NCI-H2081 (cell line): ENCODE measurements at places on chromosomes 11 and 22.

- DNase-seq = no peak
Observed at GRCh38 chr11:22344081-22344480, 5.9 kb downstream of the SLC17A6 start.

DNA sequence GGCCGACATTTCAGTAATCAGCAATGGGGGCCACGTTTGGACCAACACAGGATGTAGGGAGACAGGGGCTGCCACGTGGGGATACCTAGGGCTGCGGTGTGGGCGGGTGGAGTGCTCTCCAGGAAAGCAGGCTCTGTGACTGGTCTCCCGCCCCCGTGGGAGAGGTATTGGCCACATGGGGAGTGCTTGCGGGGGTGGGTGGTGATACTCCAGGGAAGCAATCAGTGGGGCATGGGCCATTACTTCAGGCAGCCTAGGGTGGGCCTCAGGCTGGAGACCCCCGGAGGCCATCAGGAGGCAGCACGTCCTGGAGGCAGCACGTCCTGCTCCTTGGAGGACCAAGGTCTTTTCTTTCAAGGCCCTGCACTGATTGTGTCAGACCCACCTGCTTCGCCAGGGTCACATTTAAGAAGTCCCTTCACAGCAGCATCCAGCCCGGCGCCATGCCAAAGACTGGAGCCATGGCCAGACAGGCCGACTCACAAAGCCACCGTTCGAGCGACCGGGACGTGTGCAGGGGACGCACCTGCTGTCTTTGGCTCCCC, 3.0 kb upstream of the MUC2 start:
- DNase-seq = no peak

- DNase-seq = no peak
Observed at GRCh38 chr11:131099013-131099412, 182.7 kb upstream of the SNX19 start.

- DNase-seq = no peak
Observed at GRCh38 chr22:27749597-27750225, 51.8 kb downstream of the MN1 start.

DNA sequence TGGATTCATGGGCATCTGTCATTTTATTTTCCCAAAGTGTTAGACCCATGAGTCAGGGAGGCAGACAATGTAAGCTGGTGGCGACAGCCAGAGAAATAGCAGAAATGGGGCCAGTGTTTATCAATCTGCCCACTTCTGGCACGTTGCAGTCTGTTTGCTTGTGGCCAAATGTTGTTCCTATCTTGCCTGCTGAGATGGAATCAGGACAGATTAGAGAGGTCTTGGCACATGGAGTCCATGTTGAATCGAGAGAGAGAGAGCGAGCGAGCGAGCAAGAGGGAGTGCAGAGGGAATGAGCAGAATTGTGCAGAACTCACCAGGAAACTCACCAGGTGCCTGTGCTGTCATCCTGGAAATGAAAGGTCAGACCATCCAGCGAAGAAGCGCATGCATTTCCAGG, 21.9 kb upstream of the PARVG start:
- no peak for DNase-seq

DNA sequence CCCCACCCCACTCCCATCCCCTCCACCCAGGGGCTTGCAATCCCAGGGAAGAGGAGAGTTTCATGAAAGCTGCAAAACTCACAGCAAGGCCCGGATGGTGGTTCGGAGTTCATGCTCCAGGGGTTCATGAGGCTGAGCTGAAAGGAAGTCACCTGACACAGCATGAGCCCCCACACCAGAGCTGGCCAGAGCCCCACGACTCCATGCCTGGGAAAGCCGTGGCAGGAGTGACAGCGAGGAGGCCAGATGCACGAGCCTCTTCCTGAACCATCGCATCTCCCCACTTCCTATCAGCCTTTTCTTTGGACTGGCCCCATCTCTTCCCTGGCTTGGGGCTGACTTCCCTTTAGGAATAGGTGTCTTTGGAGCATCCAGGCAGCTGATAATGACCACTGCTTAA, 105.8 kb downstream of the ABTB2 start:
- no peak for DNase-seq

- no peak for DNase-seq
Observed at GRCh38 chr22:46701262-46701661, 36.8 kb downstream of the CERK start.

DNA sequence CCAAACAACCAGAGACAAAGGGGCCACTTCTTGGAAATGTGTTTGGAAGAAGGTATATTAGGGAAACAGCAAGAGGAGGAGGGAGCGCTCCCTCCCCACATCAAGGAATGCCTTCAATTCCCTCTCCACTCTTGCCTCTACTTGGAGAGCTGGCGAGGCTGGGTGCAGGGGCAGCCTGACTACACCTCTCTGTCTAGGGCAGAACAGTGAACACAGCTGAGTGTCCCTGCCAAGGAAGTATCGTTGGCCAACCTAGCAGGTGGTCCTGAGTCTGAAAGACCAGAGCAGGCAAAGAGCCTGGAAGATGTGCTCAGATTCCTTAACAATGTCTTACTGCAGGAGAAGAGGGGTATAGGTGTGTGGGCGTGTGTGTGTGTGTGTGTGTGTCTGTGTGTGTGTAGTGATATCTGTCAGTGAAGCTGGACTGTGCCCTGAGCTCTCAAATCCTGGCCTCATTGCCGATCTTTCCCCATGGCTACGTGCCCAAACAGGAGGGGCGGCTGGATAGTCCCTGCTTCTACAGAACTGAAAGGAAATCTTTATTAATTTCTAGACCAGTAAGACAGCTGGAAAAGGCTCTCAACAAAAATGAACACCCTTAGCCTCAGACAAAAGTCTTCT, 46.8 kb downstream of the PAMR1 start:
- DNase-seq = no peak

GRCh38 chr11:34208266-34209135, 103.1 kb downstream of the NAT10 start:
- no peak for DNase-seq

DNA sequence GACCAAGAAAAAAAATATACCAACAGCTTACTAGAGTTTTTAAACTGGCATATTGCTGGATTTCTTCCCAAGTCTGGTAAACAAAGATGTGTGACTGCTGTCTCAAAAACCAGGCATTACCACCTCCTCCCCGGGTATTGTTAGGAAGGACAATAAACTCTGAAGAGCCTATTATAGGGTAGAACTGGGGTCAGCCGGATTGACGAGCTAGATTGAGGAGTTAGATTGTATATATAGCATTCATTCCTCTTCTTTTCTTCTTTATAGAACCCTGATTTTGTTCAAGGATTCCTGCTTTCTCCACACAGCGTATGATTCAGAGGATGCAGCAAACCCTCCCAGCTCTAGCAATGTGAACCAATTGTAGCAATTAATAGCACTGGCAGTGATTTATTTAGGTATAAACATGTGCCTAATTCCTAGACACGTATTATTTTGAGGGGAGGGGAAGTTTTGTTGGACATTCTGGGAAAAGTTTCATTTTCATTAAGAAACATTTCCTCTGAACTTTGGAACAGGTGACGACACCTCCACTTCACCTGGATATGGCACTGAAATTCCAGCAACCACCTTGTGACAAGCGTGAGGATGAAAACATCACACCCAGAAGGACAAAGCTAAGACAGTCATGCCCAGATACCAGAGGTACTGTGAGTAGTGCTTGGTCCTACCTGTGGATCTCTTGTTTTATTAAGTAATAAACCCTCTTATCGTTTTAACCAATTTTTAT, 679.4 kb upstream of the KIRREL3 start:
- no peak for DNase-seq
